ENCODE measurements at places on chromosomes 12 and 14.

- DNase-seq, result no peak
Observed at GRCh38 chr14:30834353-30834752, 40.0 kb upstream of the COCH start.

GRCh38 chr14:90691627-90692026, 124.6 kb downstream of the TTC7B start:
- no peak for DNase-seq

DNA sequence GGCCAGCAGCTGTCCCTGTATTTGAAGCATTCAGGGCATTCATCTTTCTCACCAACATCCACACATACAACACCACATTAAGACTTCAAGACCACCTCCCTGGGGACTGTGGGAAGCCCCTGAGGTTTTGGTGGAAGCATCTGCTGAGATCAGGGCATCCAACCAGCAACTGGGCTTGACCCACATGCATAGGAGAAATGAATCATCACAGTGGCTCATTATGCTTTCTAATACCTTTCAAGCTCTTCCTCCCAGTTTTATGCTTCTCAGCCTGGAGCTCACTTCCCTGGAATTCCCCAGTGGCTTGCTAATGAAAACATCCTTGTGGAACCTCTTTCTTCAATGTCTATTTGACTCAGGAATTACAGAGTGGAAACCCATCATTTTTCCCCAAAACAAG, 21.4 kb upstream of the CMKLR1 start:
- DNase-seq, result no peak

DNA sequence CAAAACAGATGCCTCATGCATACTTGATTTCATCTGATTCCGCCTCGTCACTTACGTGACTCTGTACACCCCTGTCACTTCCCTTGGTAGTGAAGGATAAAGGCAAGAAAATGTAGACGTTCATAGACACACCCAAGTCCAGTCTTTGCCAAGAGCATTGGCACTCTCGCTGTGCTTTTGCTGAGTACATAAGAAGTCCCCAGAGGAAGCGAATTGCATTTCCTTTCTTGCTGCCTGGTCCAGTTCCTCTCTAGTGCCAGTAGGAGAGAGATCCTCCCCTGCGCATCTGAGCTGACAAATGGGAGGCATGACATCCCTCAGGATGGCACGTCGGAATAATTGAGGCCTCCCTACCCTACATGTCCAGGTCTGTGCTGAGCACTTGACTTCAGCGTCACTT, 21.3 kb upstream of the RIN3 start:
- no peak for DNase-seq

GRCh38 chr12:124030008-124030407, 57.0 kb downstream of the ZNF664 start:
- no peak for DNase-seq

DNA sequence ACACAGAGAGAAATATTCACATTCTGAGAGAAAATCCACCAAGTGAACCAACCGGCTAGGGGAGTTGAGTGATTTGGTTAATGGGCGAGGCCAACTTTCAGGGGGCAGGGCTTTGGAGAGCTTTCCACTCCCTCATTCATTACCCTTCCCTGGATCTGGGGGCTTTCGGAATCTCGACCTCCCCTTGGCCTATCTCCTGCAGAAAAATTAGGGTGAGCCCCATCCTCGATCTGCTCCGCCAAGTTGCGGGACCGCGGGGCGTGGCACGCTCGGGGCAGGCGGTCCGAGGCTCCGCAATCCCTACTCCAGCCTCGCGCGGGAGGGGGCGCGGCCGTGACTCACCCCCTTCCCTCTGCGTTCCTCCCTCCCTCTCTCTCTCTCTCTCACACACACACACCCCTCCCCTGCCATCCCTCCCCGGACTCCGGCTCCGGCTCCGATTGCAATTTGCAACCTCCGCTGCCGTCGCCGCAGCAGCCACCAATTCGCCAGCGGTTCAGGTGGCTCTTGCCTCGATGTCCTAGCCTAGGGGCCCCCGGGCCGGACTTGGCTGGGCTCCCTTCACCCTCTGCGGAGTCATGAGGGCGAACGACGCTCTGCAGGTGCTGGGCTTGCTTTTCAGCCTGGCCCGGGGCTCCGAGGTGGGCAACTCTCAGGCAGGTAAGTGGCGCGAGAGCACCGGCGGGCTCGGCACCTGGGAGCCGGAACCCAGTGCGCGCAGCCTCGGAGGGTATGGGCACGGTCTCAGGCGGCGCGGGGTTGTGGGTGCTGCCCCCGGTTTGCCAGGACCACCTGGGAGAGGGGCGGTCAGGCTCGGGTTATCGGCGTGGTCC, at the start of gene ERBB3:
TSS of gene ERBB3 (plus strand) at position 443 of the 833 bp plus-strand sequence. CDS start at position 579, 136 bp downstream.
- DNase-seq, result peak; percentile 74

DNA sequence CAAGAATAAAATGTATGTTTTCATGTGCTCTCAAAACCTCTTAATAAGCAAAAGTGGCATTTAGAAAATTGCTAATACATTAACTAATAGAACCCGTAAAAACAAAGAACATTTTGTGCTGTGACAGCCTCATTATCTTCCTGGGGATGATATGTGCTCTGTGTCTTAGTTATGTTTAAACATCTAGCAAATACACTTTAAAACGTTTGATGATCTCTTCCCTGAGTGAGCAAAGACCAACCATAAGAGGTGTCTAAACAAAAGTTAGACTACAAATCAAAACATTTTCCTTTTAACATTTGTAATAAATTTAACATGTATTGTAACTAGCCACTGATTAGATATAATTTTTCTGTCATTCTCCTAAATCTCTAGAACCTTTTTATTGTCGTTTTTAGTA, 95.8 kb downstream of the SOX5 start:
- no peak for DNase-seq

DNA sequence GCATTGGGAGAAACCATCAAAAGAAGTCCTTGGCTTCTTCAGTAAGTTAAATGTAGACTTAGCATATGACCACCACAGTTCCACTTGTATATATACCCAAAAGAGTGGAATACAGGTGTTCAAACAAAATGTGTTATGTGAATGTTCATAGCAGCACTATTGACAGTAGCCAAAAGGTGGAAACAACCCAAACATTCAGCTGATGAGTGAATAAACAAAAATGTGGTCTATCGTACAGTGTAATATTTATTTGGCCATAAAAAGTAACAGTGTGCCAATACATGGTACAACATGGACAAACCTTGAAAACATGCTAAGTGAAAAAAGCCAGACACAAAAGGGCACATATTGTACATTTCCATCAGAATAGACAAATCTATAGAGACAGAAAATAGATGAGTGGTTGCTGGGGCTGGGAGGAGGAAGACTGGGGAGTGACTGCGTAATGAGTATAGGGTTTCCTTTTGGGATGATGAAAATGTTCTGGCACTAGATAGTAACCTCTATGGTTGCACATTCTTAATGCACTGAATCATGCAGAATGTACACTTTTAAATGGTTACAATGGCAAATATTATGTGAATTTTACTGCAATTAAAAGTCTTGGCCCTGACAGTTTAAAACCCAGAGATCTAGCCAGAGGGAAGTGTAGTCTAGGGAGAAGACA, 5.5 kb downstream of the ERP29 start:
- DNase-seq, result no peak

DNA sequence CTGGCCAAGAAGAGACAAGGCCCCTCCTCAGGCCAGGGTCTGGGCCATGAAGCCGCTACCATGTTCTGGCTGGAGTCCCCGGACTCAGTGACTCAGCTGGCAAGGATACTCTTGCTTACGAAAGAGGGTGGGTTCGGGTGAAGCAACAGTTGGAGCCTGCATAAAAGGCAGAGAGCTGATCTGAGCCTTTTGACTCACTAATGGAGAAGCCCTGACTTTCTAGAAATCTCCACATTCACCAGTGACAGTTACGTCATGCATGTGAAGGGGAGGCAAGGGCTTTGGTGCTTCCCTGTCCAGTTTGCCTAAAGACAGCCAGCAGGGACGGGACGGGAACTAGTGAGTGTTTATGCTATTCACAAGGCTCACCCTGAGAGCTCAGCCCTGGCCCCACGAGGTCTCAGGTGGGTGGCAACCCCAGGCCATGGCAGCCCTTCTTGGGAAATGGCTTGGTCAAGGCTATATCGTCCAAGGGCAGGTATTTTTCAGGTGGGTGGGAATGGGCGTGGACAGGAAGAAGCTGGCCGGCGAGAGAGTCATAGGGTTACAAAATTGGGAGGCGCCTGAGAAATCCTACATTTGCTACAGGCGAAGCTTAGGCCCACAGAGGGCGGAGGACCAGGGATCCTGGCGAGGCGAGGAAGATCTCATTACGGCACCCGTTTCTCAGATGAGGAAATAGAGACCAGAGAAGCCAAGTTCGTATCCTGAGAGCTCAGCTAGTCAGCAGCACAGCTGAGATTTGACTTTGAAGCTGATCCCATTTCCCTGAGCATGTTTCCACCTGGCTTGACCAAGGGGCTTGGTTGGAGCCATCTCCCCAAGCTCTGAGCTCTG, 314.6 kb downstream of the BCL11B start:
- no peak for DNase-seq

DNA sequence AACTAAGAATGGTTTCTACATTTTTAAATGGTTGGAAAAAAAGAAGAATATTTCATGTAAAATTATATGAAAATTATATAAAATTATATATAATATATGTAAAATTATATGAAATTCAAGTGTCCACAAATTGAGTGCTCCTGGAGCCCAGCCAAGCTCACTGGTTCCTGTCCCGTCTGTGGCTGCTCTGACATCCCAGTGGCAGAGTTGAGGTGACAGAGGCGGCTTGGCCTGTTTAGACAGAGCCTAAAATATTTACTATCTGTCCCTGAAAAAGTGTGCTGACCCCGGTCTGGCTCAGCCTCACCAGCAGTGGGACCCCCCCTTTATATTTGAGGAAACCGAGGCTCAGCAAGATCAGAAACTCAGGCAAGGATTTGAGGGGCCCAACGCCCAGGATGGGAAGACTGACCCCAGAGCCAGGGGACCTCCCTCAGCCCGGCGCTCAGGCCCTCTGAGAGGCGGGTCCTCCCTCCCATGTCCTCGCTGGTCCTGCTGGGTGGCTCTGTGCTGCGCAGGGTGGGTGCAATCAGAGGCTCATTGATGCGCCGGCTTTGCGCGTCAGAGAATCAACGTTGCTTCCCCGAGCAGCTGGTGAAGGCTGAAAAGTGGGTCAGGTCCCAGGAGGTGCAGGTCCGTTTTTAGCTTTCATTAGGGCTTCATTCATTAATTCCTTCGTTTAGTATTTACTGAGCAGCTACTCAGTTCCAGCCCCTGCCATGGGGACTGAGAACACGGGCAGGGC, 21.5 kb upstream of the BEGAIN start:
- DNase-seq, result no peak

DNA sequence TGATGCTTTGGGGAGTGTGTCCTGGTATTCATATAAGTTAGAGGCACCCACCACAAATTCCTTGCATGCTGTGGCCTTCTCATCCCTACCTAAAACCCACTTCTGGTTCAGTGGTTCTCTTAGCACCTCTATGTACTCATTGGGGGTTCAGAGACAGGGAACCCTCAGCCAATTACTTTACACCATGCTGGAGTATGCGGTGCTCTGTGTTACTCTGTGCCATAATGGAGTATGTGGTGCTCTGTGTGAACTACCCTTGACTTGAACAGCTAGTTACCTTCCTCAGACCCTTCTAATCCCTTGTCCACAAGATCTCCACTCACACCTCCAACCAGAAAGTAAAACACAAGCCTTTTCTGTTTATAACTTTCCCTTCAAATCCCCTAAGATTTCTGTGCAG, 172.5 kb upstream of the E2F7 start:
- DNase-seq, result no peak

- no peak for DNase-seq
Observed at GRCh38 chr12:7451756-7452155, 7.8 kb upstream of the CD163L1 start.

DNA sequence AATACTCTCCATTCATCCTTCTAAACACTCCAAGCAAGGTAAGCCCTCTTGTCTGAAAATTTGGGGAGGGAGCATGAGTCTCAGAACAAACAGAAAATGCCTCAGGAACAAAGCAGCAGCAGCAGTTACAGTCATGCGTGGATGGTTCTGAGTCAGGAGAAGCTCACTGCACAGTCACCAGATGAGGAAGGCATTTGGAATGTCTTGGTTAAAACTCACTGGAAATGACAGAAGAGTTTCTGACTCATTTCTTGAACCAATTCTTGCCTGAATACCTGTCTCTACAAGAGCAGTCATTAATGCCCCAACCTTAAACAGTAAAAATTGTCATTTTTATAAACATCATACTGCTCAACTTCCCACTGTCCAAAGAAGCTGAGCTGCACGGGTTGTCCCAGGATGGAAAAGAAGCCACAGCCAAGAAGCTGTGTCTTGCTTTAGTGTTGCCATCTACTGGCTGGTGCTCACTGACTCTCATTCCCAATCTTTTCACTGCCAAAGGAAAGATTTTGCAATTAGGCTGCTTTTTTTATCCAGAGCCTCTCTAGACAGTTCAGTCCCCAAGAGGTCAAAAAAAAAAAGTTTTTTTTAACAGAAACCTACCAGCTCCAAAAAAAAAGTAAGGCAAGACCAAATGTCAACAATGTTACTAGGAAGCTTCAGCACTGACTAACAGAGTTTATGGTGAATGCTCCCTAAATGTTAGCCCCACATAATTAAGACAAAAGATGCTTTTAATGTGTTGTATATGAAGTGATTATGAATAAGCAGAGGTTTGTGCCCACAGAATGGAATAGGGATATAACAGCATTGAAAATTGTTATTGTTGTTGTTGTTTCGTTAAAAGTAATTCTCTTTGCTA, 40.4 kb downstream of the KICS2 start:
- DNase-seq, result no peak

DNA sequence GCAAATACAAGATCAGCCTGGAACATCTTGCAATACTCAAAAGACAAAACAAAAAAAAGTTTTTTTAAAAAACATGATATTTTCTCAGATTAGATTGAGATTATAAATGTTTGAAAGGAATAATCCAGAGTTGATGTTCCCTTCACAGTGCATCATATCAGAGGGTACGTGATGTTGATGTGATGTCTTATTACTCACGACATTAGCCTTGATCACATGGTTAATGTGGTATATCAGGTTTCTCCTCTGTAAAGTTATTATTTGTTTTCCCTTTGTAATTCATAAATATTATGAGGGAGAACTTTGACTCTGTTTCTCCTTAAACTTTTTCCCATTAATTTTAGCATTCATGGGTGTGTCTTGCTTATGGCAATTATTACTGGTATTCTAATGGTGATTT, 26.6 kb downstream of the LIMA1 start:
- DNase-seq, result no peak

GRCh38 chr12:116384691-116385485, 107.4 kb upstream of the MED13L start:
- DNase-seq, result no peak

DNA sequence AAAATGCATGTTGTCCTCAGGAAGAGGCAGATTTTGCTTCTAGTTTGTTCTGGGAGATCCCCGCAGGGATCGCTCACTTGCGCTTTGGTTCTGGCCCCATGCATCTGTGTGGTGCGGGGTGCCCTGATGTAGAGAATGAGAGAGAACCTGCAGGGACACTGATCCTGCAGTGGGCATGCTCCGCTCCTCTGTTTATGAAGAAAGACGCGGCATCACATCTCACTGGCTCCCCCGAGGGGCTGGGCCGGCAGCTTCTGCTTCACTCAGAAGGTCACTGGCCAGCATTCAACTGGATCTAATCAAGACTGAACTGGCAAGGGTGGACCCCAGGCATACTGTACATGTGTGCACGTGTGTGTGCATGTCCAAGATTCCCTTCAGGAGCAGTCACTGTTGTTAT, 164.2 kb downstream of the CALM1 start:
- DNase-seq, result no peak

- DNase-seq, result no peak
Observed at GRCh38 chr14:55245657-55246268, 25.5 kb upstream of the FBXO34 start.

- peak; percentile 49 for DNase-seq
Observed at GRCh38 chr14:50773632-50774541, 57.1 kb downstream of the NIN start.

GRCh38 chr14:67317822-67318221, 41.8 kb downstream of the ATP6V1D start:
- no peak for DNase-seq

All from stimulated activated naive CD8-positive, alpha-beta T cell treated with anti-CD3 and anti-CD28 coated beads, Interleukin-15, Interleukin-2, amounts not matched to agents 100 U/mL and 50 U/mL, for 24 hours (primary cell).